ENCODE measurements at places on chromosomes 12 and 14.

DNA sequence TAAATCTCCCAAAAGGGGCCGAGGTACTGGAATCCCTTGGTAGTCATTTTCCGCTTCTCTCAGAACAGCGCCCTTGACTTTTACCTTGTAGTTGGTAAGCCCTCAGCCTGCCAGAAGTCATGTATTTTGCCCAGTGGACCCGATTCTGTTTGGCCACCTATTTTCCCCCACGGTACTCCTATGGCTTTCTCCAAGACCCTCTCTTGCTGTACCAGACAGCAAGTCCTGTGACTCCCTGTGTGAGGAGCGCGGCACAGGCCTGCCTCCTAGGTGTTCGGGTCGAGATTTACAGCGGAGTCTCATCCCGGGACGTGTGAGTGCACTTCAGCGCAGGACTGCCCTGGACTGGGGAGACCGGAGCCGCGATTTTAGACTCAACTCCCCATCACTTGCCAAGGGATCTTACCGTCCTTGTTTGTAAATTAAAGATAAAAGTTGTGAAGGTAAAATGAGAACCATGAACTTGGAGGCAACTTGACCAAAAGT lies 1.1 kb upstream of the MBD6 start:
- no peak for DNase-seq

DNA sequence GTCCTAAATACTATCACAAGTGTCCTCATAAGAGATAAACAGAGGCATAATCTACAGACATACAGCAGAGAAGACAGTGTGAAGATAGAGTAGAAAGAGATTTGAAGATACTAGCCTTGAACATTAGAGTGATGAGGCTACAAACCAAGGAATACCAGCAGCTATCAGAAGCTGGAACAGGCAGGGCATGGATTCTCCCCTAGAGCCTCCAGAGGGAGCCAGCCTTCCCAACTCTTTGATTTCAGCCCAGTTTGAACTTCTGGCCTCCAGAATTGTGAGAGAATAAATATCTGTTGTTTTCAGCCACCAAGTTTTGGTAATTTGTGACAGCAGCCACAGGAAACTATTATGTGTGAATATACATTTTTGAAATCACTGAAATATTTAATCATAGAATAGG lies 47.2 kb downstream of the CCDC91 start:
- DNase-seq, result no peak

DNA sequence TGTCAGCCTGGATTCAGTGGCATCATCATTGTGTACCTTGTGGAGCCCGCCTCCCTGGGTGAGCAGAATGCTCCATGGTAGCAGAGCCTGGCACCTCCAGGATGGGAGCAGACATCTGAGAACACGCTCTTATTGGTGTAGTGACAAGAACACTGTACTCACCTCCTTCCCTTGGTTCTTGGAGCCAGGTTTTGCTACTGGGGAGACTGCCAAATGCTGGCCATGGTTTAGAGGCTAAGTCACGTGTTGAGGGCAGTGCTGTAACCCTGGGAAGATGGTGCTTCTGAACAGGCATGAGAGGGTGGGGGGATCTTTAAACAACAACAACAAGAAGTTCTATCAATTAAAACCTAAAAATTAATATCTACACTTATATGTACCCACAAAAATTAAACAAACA lies 47.6 kb upstream of the ASPG start:
- no peak for DNase-seq

- DNase-seq, result no peak
Observed at GRCh38 chr12:55036326-55037115, 16.7 kb downstream of the NEUROD4 start.

DNA sequence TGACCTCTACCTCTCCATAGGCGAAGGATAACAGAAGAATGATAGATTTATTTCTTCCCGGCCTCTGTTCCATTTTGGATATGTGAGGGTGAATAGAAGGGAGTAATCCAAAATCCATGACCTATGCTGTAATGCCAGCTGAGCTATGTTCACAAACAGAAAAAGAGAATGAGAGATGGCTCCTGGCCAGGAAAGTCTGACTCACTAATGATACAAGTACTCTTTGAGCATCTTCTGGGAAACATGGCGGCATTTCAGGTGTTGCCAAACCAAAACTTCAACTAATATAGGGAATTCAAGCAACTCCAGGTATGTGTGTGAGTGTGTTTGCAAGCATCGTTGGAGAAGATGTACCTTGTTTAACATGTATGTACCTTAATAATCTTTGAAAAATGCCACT lies 55.1 kb downstream of the MED13L start:
- DNase-seq, result no peak

- peak; percentile 42 for DNase-seq
Observed at GRCh38 chr14:55097881-55098560, 31.0 kb upstream of the LGALS3 start.

- DNase-seq, result no peak
Observed at GRCh38 chr12:13229504-13229903, 33.0 kb downstream of the EMP1 start.

- no peak for DNase-seq
Observed at GRCh38 chr12:115010324-115010995, 326.5 kb upstream of the TBX3 start.

GRCh38 chr14:20294636-20295035 lies 11.1 kb downstream of the TTC5 start:
- DNase-seq, result no peak

GRCh38 chr14:79253576-79253975 lies 957.7 kb downstream of the DIO2 start:
- no peak for DNase-seq

Data from activated T-helper 1 cell treated with anti-CD3 and anti-CD28 coated beads, Interleukin-12 subunit alpha, Interleukin-12 subunit beta, Interleukin-2, Interleukin-4 antibody, amounts not matched to agents 30 ng/mL and 10 ng/mL and 1 ng/mL, durations not matched to agents 14 hours and 24 hours and 36 hours (primary cell).